ENCODE measurements at places on chromosomes 5 and 9. TPM values are rescaled to one million over a fixed set of nuclear protein-coding genes. Genes with fewer than 3 reads are reported as not detected.

The PCDHGB4 gene
- total RNA-seq = 1.3 TPM

The PKD2L2 gene
- not detected for total RNA-seq

DNA sequence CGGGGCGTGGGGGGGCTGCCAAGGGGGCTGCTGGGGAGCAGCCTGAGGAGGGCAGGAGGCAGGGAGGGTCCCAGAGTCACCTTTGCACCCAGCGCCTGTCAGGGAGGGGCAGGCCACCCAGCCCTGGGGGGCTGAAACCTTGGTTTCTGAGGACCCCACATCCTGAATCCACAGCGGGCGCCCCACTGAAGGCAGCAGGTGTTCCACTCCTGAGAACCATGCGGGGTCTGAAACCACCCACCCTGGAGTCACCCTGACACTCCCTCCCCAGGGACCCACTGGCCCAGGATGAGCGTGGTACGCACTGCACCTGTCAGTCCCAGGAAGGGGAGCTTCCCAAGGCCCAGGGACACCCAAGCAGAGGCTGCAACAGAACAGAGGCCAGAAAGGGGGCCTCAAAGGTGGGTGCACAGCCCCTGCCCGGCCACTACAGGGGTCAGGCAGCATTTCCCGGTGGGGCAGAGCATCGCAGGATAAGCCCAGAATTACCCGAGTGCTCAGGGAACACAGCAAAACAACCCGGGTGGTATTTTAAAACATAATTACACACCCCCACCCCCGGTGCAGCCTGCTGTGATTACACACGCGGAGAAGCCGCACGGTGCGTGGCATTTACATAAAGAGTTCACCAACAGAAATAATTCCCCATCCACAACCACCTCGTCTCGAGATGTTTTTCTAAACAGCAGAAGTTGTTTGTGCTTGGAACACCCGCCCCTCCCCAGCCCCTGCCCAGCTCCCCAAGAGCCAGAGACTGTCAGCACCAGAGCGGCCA, 57.3 kb upstream of the UBAC1 start:
- DNase-seq = no peak

- no peak for DNase-seq
Observed at GRCh38 chr5:178278358-178279023, 45.9 kb upstream of the PHYKPL start.

DNA sequence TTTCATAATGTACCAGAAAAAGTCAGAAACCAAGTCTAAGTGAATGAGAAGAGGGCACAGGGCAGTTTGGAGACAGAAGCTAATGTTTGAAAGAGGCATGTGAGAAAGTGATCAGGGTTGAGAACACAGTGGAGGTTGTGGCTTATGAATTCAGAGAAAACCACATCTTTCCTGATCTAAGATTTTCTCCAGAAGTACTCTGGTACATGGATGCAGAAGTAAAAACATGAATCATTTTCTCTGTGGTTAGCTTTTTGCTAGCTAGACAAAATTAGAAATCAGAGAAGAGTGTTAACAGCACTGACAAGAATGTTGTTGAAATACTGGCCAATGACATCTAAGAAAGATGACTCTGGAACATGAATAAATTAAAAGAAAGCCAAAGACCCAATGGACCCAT, 541.1 kb downstream of the DNAH5 start:
- DNase-seq = no peak

DNA sequence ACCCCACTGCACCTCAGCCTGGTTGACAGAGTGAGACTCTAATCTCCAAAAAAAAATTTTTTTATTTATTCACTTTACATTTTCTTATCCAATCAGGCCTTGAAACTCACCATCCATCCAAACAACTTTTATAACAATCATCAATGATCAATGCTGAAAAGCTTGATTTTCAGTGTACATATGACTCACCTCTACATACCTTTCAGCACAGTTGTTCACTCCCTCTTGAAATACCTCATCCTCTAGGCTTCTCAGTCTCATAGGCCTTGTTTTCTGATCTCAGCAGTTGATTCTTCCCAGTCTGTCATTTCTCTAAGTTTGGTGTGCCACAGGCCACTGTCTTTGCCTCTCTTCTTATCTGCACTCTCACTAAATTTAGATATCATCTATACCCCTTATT, 36.2 kb downstream of the GRIN3A start:
- no peak for DNase-seq

DNA sequence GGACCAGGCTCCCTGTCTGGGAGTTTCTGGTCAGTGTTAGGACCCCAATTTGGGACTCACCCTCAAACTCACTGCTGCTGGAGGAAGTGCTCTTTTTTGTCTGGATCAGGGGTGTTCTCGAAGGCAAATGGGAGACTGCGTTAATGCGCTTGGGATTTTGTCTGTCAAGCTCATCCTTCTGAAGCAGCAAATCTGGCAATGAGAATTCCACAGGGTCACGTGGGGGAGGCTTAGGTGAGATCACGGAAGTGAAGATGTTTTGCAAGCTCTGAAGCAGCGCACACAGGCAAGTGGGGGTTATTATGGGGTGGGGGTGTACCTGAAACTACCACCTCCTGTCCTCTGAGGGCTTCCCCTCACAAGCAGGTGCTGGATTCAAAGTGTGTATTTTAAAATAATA, 10.5 kb upstream of the TEX53 start:
- DNase-seq = no peak

The SPINK13 gene
- not detected for total RNA-seq
